Activated CD4-positive, alpha-beta memory T cell treated with anti-CD3 and anti-CD28 coated beads for 36 hours (primary cell): ENCODE measurements at places on chromosomes 3 and 15. TPM values are rescaled to one million over a fixed set of nuclear protein-coding genes. Genes with fewer than 3 reads are reported as not detected.

DNA sequence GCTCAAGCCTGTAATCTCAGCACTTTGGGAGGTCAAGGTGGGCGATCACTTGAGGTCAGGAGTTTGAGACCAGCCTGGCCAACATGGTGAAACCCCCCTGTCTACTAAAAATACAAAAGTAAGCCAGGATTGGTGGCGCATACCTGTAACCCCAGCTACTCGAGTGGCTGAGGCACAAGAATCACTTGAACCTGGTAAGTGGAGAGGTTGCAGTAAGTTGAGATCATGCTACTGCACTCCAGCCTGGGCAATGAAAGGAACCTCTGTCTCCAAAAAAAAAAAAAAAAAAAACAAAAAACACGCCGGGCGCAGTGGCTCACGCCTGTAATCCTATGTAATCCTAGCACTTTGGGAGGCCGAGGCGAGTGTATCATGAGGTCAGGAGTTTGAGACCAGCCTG, 18.9 kb upstream of the AP4E1 start:
- no peak for DNase-seq

- DNase-seq, result no peak
These were observed 90.2 kb downstream of the DCUN1D1 start for GRCh38 chr3:182889948-182890629.

Gene FAM43A
- 7.4 TPM for total RNA-seq

Gene EDC3
- 39.9 TPM for total RNA-seq
